ENCODE measurements at places on chromosomes 6 and 20. TPM values are rescaled to one million over a fixed set of nuclear protein-coding genes. Genes with fewer than 3 reads are reported as not detected.

- no peak for DNase-seq
These were observed 126.8 kb upstream of the TNFAIP3 start for GRCh38 chr6:137740091-137740755.

GRCh38 chr6:52904562-52905279, 4.8 kb downstream of the GSTA3 start:
- DNase-seq: no peak

DNA sequence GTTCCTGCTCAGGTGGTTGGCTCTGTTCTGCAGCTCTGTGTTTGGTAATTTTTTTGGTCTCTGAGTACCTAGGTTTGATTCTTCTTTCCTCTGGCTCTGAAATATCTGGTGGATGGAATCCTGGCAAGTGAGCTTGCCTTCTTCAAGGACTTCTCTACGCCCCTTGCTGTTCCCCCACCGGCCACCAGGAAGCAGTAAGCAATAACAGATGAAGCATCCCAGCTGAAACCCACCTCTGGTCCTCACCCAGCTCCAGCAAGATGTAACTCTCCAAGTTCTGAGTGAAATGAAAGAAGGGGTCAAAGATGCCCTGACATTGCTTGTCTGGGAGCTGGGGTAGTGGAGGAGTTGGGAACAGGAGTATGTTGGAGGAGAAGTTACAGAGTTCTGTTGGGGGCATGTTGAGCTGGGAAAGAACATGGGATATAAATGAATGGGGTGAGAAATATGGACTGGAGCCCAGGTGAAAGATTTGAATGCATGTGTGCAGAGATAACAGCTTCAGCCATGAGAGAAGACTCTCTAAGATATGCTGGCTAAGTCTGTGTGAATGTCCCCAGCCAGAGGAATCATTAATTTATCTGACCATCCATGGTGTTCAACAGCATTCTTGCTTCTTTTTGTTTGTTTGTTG, 51.3 kb upstream of the GLP1R start:
- no peak for DNase-seq

- DNase-seq: no peak
These were observed 110.9 kb upstream of the LAMP5 start for GRCh38 chr20:9403448-9403847.

GRCh38 chr20:45115829-45116228, 855 bp upstream of the WFDC5 start:
- DNase-seq: no peak

DNA sequence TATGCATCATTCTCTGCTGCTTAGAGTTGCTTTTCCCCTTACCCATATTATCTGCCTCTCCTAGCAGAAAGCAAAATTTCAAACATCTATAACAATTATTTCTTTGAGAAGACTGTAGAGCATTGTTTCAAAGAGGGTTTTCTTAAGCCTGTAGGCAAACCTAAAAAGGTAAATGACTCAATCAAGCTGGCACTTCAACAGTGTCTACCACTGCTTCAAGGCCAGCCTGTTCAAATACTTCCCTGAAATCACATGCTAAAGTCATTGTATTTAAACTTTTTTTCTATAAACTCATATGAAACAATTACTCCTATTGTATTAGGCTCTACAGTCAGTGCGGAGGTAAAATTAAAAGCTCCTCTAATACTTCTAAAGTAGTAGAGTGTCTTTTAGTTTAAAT, 87.1 kb downstream of the OGFRL1 start:
- no peak for DNase-seq

- no peak for DNase-seq
These were observed 58.6 kb downstream of the CDH22 start for GRCh38 chr20:46249671-46250070.

DNA sequence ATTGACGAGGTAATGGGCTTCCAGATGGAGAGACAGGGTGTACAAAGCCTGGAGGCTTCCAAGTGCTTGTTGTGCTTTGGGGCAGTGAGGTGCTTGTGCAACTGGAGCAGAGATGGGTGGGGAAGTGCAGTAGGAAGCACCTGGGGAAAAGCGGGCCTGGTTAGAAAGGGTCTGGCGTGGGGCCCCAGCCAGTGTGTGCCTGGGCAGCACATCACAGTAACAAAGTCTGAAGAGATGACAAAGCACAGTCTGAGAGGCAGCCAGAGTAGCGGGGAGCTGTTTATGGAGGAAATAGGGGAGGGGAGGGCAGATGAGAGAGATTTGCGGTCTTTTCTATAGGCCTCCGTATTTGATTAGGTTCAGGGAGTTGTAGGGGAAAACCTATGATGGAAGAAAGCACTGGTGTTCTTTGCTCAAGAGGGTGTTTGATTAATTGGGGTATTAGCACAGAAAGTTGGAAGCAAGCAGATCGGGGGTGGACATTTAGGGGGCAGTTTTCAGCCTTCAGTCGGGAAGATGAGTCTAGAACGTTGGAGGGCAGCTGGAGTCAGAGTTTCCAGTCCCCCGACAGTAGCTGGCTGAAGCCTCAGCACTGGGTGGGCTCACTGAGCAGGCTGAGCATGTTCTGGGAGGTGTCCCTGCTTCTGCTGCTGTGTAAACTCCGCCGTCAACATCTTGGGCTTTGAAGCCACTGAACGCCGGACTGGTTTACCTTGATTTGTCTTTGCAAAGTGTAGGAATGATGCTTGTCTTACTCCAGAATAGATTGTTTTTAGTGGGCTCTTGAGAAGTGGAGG, 15.5 kb upstream of the MROH8 start:
- no peak for DNase-seq

GRCh38 chr20:58907320-58908137, 55.0 kb downstream of the GNAS start:
- DNase-seq: peak; percentile 98

DNA sequence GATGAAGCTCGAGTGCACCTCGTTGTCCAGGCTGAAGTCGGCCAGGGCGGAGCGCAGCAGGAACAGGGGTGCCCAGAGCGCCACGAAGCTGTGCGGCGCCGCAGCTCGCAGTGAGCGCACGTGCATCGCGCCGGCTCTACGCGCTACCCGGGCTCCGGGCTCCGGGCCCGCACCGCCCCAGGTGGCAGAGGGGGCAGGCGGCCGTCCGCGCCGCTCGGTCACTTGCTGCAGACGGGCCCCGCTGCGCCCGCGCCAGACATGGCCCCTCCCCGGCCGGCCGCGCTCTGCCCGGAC, 497 bp downstream of the BMP7 start:
- DNase-seq: no peak

TRIM15 gene
- not detected for polyA plus RNA-seq

HDGFL1 gene
- 0.05 TPM for polyA plus RNA-seq

RNF39 gene
- not detected for polyA plus RNA-seq

GNRH2 gene
- not detected for polyA plus RNA-seq
